RWPE1 (cell line): ENCODE measurements at places on chromosomes 4 and X.

GRCh38 chr4:169975838-169976796, 50.1 kb downstream of the MFAP3L start:
- no peak for DNase-seq

DNA sequence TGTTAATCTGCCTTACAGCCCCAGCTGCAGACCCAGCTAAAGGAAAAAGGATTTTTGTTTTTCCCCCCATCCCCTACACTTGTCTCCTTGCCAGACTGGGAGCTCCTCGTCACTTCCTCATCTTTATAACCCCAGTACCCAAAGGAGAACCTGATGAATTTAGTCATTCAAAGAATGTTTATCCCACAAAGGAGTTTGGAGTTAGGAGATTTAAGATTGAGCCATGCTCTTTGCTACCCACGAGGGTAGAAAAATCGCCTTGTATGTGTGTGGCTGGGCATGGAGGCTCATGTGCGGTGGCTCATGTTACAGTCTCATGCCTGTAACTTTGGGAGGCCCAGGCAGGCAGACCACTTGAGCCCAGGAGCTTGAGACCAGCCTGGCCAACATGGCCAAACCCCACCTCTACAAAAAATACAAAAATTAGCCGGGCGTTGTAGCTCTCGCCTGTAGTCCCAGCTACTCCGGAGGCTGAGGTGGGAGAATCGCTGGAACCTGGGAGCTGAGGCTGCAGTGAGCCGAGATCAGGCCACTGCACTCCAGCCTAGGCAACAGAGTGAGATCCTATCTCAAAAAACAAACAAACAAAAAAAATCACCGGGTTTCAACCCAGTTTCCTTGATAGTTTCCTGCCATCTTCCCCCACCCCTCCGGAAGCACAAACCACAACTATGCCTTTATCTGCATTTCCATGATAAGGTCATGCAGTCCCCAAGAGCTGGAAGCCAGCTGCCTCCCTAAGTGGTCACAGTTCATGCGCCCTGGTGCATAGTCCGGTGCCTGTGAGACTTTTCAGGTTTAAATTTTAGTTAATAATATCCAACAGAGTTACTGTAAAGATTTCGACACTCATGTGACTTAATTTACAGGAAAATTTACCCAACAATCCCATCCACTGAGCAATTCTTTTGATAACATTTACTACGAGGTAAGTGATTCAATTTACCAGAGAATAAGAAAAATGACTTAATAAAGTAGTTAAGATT, 1.5 kb downstream of the CFAP97 start:
- DNase-seq: no peak

- no peak for DNase-seq
These were observed 7.7 kb downstream of the EDNRA start for GRCh38 chr4:147488556-147488955.

- DNase-seq: no peak
These were observed 1114.6 kb upstream of the AGA start for GRCh38 chr4:178556796-178557195.

GRCh38 chr4:42482516-42483327, 85.4 kb downstream of the SHISA3 start:
- no peak for DNase-seq

DNA sequence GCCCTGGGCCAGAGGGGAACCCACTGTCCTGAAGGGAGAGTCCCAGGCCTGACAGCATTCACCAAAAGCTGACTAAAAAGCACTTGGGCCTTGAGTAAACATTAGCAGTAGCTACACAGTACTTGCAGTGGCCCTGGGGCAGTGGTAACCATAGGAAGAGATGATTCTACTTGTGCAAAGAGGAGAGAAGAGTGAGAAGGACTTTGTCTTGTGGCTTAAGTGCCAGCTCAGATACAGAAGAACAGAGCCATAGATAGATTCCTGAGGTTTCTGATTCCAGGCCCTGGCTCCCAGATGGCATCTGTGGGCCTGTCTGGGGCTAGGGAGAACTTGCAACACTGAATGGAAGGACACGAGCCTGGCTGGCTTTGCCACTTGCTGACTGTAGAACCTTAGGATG, 100.5 kb downstream of the PTCHD1 start:
- DNase-seq: no peak

DNA sequence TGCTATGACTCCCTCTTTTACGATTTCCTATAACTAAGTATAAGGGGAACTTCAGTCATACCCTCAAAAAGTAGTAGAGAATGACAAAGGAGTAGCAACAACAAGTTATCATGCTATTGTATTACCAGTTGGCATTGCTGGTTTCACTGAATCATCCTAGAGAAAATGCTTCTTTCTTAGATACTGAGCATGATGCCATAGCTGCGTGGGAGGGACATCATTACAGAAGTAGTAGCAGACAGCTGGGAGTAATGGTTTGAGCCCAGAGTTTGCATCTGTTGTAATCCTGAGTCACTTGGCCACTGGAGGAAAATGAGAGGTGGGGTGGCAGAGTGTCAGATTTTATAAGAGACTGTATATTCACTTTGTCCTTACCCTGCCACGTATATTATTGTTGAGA, 38.6 kb downstream of the MTMR1 start:
- peak; percentile 30 for DNase-seq

GRCh38 chrX:19745077-19745476, 142.3 kb downstream of the SH3KBP1 start:
- no peak for DNase-seq

DNA sequence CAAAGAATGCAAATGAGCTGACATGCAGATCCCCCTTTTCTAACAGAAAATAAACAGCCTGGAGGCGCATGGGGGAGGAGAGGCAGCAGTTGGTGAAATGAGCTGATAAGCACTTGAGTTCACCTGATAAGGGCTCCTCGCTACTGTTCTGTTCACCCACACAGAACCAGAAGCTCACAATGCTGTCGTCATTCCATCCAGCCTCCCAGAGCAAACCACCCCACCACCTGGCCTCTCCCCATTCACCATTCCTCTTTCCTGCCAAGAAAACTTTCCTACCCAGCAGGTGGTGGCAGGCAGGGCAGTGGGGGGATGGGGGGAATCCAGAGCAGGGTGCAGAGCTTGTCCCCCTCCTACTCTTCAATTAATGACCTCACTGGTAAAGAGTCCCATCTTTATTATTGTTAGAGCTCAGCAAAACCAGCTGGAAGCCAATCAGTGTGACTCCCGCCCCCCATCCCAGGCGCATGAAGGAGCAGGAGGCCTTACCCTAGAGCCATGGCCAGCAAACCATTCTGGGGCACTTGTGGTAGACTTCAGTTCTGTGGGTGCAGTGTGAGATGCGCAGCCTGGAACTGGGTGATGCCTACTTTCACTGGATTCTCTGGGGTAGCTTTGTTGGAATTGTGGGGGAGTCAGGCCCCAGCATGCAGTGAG, 350.3 kb downstream of the ZIC3 start:
- no peak for DNase-seq

GRCh38 chr4:153205757-153206156, 1.5 kb downstream of the TRIM2 start:
- peak; percentile 62 for DNase-seq

DNA sequence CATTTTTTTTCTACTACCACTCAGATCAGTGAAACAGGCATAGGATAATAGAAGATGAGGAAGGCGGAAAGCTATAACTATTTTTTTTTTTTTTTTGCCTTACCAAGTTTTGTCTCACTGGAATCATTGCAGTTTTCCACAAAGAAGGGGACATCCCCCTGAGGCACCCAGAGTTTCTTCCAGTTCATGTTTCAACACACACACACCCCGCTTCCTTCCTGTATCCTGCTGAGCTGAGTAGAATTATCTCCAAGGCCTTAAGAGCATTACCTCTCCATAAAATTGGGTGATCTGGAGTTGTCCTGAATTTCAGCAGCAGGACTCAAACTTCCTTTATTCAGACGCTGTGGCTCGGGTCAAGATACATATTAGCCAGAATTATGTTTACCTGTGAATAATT, 111.9 kb downstream of the PALLD start:
- DNase-seq: no peak

GRCh38 chr4:84647312-84647884, 64.5 kb downstream of the CDS1 start:
- DNase-seq: no peak

DNA sequence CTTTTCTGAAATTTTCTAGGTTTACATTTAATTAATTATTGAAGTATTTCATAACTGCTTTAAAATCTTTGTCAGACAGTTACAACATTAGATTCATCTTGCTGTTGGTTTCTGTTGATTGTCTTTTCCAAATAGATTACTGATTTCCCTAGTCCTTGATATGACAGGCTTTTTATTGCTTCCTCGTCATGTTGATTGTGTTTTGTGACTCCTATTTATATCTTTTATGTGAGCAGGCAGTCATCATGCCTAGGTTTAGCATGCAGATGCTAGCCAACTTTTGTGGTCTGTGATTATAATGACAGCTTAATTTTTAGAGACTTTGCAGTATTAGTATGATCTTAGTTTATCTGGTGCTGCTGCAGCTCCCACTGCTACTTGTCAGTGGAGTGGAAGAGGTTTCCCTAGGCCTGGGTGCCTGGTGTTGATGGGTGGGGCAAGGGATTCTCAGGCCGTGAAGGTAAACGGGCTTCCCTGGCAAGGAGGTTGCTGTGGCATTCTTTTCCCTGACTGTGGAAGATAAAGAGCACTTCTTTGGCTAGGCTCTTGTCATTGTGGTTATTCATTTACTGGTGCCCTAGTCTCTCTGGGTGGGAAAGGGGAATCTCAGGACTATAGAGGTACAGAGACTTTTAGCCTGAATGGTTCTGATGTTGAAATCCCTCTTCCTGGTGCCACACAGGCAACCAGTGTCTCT, 65.7 kb downstream of the SERPINA7 start:
- DNase-seq: no peak

DNA sequence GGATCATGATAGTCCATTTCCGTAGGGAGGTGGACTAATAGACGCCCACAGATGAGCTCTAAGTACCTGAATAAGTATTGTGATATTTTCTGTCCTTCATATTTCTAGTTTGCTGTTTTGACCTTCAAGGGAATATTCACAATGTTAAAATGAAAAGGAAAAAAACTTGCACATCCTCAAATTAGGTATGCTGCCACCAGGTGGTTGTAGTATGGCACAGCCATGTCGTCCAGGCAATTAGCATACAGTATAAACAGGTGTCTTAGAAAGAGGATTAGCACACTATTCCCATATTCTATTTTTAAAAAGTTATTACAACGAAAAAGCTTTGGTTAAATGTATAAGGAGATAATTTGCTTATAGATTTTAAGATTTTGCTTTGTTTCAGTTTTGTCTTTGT, 802.0 kb downstream of the RPA4 start:
- peak; percentile 20 for DNase-seq

DNA sequence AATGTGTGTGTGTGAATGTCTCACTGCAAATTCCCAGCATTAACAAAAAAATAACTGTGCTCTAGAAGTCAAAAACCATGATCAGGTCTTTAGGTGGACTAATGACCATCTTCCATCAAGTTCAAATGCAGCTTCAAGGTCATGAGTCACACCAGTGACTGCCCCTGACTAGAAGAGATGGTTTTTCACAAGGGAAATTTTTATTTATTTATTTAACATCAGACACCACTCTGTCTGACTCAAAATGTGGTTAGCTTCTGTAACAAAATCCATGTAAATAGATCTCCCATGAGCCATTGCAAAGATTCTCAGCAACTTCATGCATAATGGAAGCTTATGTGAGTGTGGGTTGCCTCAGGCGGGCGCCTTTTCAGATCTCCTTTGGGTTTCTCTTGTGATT, 219.2 kb downstream of the KIT start:
- DNase-seq: no peak

DNA sequence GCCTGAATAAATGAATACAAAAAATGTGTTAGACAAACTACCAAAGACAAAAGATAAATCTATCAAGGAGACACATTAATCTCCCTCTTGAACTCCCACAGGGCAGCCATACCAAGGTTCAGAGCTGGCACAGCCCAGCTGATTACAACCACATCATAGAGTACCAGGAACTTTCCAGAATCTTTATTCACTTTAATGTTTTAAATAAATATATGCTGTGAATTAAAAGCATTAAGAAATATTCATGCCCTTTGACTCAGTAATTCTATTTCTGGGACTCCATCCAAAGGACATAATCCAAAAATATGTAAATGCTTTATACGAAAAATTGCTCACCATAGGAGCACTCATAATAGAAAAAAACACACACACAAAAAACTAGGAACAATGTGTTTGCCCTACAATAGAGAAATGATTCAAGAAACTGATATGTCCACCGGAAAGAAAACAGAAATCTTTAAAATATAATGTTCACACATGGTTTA, 126.0 kb downstream of the LDB2 start:
- no peak for DNase-seq

DNA sequence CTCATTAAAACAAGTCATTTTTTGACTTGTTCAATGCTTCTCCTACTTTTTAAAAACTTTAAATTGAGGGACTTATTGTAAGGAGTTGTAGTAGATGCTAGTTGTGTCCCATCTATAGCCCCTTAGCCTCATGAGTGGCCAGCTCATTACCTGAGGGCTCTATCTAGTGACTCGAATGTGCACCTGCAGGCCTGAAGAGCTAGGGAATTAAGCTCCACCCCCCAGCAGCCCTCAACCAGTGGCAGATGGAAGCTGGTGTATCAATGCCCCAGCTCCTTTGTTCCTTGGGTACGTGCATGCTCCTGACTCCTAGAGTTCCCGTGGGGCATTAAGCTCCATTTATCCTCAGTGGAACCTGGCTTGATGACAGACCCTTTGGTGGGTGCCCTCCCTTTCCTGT, 146.7 kb upstream of the FAM9B start:
- no peak for DNase-seq

- DNase-seq: no peak
These were observed 3.7 kb upstream of the SUPT20HL2 start for GRCh38 chrX:24317567-24317966.

- DNase-seq: peak; percentile 3
These were observed 265.7 kb downstream of the IQCM start for GRCh38 chr4:149549911-149550310.

DNA sequence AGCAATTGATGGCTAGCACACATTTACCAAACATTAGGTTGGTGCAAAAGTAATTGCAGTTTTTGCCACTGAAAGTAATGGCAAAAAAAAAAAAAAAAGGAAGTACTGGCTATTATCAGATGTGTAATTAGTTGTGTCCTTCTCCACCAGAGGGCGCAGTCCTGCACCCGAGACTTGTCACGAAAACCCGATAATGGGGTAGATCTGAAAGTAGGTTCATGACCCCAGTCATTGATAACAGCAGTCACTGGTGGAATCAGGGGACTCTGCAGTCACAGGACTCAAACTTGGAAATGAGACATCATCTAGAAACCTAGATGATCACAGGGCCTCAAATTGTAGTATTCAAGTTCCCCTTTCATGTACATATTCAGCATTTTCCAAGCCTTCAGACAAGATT, 13.1 kb upstream of the ACOT9 start:
- DNase-seq: no peak

DNA sequence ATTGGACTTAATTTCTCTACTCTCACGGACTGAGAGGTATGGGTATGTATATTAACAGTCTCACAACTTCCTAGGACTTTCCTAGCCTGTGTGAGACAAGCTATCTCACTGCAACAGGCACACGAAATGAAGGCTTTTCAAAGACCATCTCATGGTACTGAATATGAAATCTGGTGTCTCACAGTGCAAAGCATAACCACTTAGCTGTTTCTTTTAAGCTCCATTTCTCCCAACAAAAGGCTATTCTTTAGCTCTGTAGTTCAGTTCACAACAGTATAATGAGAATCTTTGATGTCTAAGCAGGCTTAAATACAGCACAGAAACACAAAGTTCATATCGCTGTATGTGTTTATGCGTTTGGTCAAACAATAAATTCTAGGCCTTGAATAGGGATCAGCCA, 116.2 kb upstream of the PCDH18 start:
- no peak for DNase-seq

- no peak for DNase-seq
These were observed 252.9 kb downstream of the GPM6A start for GRCh38 chr4:175559126-175559525.

GRCh38 chr4:69485130-69485529, 10.6 kb downstream of the UGT2B4 start:
- DNase-seq: no peak

- DNase-seq: no peak
These were observed 639.7 kb upstream of the AGA start for GRCh38 chr4:178081896-178082295.
